Skin of body (tissue), 3 donors: ENCODE measurements at places on chromosomes 1 and 21. TPM values are rescaled to one million over a fixed set of nuclear protein-coding genes. Genes with fewer than 3 reads are reported as not detected.

FALEC gene
- not detected for total RNA-seq

TLR5 gene
- 5.5 TPM for total RNA-seq

PCP4 gene
- total RNA-seq: not detected

COL6A2 gene
- total RNA-seq: 871 TPM

TIE1 gene
- total RNA-seq: 19.5 TPM

CD1E gene
- 2.7 TPM for total RNA-seq
